ENCODE measurements at places on chromosomes 4 and X.

- DNase-seq = no peak
Observed at GRCh38 chr4:68987007-68987406, 35.4 kb upstream of the UGT2A3 start.

GRCh38 chr4:36010397-36010929 lies 233.9 kb downstream of the ARAP2 start:
- no peak for DNase-seq

DNA sequence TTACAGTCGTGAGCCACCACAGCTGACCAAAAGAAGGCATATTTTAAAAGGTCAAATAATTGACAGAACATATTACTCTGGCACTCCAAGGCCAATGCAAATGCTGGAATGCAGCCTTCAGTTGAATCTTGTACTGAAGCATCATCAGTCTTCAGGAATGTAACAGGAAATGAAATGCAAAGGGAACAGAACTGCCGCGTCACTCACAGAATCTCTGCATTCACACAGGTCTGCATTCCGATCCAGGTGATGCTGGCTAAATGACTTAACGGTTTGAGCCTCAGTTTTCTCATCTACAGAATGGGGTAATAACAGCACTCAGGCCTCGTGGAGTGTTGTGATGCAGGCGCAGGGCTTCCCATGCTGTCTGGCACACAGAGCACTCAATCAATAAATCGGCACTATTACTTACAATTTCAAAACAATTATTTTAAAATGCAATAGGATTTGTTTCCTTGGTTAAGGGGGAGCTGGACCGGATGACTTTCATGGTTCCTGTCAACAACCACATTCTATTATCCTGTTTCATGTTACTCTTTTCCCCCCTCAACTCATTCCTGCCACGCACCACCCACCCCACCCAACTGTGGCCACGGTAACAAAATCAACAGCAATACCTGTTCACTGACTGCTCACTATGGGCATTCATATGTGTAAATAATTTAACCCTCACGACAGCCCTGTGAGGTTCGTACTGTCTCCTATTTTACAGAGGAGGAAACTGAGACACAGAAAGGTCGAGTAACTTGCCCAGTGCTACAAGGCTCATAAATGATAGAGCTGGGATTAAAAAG lies 32.4 kb downstream of the IGFBP7 start:
- no peak for DNase-seq

GRCh38 chr4:7371210-7371941 lies 63.4 kb downstream of the PSAPL1 start:
- DNase-seq = no peak

GRCh38 chr4:170875868-170876267 lies 786.1 kb upstream of the AADAT start:
- no peak for DNase-seq

GRCh38 chr4:126850286-126850685 lies 782.5 kb upstream of the INTU start:
- no peak for DNase-seq

Data from iPS DF 6.9 (cell line).